ENCODE measurements at places on chromosomes 6 and 20. TPM values are rescaled to one million over a fixed set of nuclear protein-coding genes. Genes with fewer than 3 reads are reported as not detected.

The CTSZ gene
- 36.3 TPM for total RNA-seq

The PI16 gene
- 1.7 TPM for total RNA-seq

- no peak for DNase-seq
Measured at GRCh38 chr20:15603978-15604805, 969.1 kb downstream of the KIF16B start.

The GJA10 gene
- total RNA-seq: not detected

The CCN6 gene
- total RNA-seq: not detected

DNA sequence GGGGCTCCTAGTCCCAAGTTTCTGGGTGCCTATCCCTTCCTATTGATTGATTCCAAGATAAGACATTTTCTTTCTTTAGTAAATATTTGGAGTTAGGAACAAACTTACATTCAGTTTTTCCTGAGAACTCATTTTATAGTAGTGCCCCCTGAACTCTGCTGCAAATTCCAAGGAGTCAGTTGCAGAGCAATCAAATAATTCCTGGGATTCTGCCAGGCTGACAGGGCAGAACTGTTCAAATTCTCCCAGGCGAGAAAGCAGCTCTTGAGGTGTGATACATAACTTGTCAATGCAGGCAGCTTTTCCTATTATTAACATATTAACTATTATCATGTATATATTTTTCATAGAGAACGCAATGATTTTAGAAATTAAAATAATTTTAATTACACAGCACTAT is 15.9 kb upstream of the ZBTB24 start:
- DNase-seq: no peak

DNA sequence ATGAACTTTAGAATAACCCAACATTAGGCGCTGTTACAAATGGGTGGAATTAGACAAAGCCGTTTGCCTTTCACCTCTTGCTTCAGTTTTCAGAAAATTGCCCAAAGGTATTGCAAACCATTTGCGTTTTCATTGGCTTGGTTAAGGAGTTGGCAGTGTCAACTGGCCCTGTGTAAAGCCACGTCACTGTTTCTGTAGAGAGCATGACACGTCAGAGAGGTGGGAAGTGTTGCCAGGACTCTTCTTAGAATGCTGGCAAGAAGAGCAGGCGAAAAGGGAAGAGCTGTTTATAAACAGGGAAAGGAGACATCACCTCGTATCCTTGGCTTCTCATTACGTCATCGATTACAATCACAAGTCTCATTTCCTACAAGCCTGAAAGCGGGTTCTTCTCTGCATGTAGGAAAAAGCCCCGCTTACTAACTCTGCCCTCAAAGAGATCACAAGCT is 4.2 kb upstream of the IRF4 start:
- DNase-seq: no peak

DNA sequence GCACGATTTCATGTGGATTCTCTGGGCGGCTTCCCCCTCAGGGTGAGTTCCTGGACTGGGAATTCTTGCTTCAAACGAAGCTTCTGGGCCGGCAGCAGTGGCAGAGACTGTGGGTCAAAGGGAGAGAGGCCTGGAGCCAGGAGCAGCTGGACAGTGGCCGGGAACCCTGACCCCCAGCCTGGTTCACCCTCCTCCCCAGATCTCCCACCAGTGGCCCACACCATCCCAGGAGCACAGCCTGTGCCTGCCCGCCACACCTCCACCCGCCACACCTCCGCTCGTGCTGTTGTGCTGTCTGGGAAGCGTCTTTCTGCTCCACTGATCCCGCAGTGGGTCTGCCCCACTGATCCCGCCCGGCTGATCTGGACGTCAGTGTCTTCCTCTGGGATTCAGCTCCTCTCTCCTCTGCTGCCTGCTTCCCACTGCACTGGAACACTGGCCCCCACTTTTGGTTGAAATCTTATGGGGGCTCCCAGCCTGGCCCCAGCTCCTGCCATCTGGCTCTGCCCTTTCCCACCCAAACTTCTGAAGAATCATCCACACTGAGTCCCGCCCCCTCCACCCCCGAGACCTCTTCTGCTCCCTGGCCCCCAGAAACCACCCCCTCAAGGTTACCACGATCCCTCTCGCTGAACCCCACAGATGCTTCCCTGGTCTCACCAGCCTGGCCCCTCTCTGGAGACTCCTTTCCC is 9.8 kb downstream of the ZBP1 start:
- DNase-seq: no peak

GRCh38 chr20:58911970-58912369 is 59.5 kb downstream of the GNAS start:
- DNase-seq: no peak
